ENCODE measurements at places on chromosomes 11 and 22. TPM values are rescaled to one million over a fixed set of nuclear protein-coding genes. Genes with fewer than 3 reads are reported as not detected.

The TPCN2 gene
- 14.0 TPM for total RNA-seq

The RASSF7 gene
- total RNA-seq = 43.4 TPM

The SPON1 gene
- not detected for total RNA-seq

The SAA2 gene
- total RNA-seq = not detected

The KCNK7 gene
- total RNA-seq = 1.0 TPM

The CDC42BPG gene
- total RNA-seq = 1.0 TPM

The MMP27 gene
- not detected for total RNA-seq

The OR51B4 gene
- total RNA-seq = not detected

The SAA4 gene
- total RNA-seq = not detected

The CHRM1 gene
- total RNA-seq = not detected

The OTOG gene
- not detected for total RNA-seq

The SERPING1 gene
- 0.78 TPM for total RNA-seq

The LYVE1 gene
- total RNA-seq = 0.13 TPM

The SLC22A25 gene
- total RNA-seq = not detected

The CYP2R1 gene
- 10.9 TPM for total RNA-seq

The TSPO gene
- 244 TPM for total RNA-seq

The GAB4 gene
- total RNA-seq = not detected

The HEPN1 gene
- total RNA-seq = not detected

The ROBO4 gene
- not detected for total RNA-seq

The SLC22A9 gene
- not detected for total RNA-seq

The SPTBN2 gene
- total RNA-seq = 11.7 TPM

The CFL1 gene
- total RNA-seq = 2,323 TPM

The INS gene
- total RNA-seq = not detected

The RAB3IL1 gene
- 14.9 TPM for total RNA-seq

The TMPRSS13 gene
- total RNA-seq = not detected

The DNAJB7 gene
- not detected for total RNA-seq

The KIF18A gene
- total RNA-seq = 15.5 TPM

The OR8G1 gene
- total RNA-seq = not detected

The THRSP gene
- total RNA-seq = not detected

The LRRC10B gene
- 0.25 TPM for total RNA-seq

The SLC22A6 gene
- total RNA-seq = not detected

The LRRC75B gene
- total RNA-seq = 9.9 TPM

The TEX54 gene
- total RNA-seq = not detected

The PRR14L gene
- 6.2 TPM for total RNA-seq

The JHY gene
- 3.3 TPM for total RNA-seq

The TRIM49 gene
- total RNA-seq = not detected

The PRDM10 gene
- 1.5 TPM for total RNA-seq

The SPDYC gene
- not detected for total RNA-seq

The TMEM191B gene
- total RNA-seq = 1.9 TPM

The FADS1 gene
- 136 TPM for total RNA-seq

The CLDN5 gene
- not detected for total RNA-seq

The TMEM191C gene
- total RNA-seq = 0.98 TPM

The GUCY1A2 gene
- 0.07 TPM for total RNA-seq

The KCNK4 gene
- not detected for total RNA-seq

The CHRNA10 gene
- total RNA-seq = 0.78 TPM

The PATE3 gene
- total RNA-seq = not detected

The YPEL1 gene
- total RNA-seq = 0.23 TPM

The PEX16 gene
- total RNA-seq = 19.4 TPM

All from A549 treated with CORT108297 at 1 μM for 4 hours (cell line).